RWPE1 (cell line): ENCODE measurements at places on chromosomes 2 and 18.

- DNase-seq, result peak; percentile 25
Measured at GRCh38 chr2:1538663-1539062, 125.4 kb downstream of the TPO start.

DNA sequence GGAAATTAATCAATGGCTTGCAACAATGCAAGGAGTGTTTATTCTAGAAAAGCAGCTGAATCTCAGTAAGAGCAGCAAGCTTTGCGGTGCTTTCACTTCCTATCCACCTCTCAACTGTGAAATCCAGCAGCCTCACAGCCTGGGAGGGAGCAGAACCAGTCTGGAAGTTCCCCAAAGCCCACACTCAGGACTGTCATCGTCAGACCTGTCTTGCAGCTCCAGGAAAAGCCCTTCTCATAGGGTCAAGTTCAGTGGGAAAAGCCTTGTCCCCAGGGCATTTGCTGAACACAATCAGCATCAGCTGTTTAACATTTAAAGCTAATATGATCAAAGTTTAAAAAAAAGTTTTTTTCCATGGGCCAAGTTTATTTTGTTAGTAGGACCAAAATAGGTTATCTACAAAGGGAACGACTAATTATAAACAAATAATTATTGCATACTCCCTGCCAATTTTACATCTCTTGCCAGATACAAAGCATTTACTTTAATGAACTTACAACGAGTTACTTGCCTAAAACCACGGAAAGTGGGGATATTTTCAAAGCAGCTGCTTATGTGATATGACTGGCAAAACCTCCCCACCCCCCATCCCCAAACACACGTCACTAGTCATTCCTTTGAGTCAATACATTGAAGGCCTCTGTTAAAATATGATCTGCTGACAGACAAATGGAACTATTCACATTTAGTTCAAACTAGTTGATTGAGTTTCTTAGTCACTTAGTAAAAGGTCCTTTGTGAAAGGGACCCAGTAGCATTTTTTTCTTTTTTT, 36.8 kb downstream of the PARD6G start:
- DNase-seq, result no peak

- DNase-seq, result no peak
Measured at GRCh38 chr2:160223560-160223959, 23.5 kb upstream of the ITGB6 start.

DNA sequence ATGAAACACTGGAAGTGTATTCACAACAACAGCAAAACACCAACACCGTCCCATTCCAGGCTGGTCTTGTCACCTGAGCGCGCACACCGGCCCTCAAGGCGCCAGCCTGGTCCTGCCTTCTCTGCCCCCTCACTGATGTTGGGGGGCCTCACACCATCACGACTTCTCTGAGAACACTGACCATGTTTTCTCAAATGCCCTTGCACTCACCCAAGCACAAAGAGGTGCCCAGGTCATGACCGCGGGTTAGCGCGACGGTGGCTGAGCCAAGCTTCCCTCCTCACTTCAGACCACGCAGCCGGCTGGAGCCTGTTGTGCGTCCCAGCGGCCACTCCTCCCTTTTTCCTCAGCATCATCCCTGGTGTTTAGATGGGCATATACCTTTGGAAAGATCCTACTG, 101.3 kb upstream of the SALL3 start:
- no peak for DNase-seq

DNA sequence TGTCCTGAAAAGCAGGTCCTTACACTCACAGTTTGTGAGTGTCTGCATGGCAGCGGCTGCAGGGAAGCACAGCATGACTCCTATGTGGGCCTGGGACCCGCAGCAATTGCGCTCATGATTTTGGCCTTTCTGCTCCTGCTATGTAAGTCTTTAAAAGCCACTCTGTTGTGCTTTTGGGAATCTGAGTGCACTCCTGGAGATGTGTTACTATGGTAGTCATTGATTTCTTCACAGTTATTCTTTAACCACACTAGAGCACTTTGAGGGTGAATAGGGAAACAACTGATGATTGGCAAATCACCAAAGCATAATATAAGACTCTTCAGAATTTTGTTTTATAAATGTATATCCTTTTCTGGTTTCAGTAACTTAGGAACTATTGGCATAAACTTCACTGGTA, 40.9 kb downstream of the DSG2 start:
- no peak for DNase-seq

DNA sequence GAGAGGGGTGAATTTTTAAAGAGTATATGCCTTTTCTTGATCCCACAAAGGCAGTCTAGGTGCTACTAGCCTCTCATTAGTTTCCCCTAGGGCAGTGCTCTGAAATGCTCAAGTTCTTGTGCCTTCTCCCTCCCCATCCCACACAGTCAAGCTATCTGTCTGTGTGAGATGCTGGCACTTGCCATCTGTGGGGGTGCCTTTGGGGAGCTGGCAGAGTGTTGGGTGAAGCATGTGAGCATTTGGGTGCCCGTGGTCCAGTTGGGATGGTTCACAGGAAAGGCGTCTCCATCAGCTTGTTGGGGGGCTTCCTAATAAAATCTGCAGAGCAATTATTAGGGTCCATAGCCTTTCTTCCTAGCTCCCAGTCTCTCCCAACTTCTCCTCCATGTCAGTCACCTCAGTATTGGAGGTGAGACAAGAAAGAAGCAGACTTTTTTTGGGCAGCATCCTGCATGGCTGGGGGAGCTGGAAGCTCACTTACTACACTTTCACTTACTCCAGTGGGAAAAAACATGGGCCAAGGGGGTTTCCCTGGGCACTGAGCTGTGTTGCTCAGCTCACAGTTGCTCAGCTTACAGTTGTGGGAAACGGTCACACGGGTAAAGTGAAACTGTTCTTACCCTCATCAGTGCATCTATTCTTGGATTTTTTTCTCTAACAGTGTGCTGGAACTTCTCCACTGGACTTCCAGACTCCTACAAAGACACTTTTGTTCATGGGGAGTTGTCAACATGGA, 29.3 kb downstream of the COLEC11 start:
- DNase-seq, result no peak

DNA sequence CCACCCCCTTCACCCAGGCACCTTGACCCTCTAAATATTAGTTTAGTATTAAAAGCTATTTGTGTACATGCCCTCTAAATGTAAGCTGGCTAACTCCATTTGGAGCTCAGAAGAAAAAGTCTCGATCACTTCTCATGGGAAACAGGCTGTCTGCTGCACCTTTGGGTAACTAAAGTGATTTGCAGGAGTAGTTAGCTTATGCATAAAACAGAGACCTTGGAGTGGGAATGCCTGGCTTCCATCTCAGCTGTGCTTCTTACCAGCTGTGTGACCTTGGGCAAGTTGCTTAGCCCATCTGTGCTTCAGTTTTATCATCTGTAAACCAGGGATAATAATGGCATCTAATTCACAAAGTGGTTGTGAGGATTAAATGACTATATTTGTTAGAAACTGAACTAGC, 29.9 kb downstream of the IGFBP2 start:
- no peak for DNase-seq

GRCh38 chr18:63186520-63187222, 132.9 kb downstream of the BCL2 start:
- no peak for DNase-seq

GRCh38 chr18:42107691-42108450, 152.8 kb downstream of the PIK3C3 start:
- DNase-seq, result no peak

GRCh38 chr18:55280503-55280902, 307.5 kb downstream of the TCF4 start:
- DNase-seq, result no peak

DNA sequence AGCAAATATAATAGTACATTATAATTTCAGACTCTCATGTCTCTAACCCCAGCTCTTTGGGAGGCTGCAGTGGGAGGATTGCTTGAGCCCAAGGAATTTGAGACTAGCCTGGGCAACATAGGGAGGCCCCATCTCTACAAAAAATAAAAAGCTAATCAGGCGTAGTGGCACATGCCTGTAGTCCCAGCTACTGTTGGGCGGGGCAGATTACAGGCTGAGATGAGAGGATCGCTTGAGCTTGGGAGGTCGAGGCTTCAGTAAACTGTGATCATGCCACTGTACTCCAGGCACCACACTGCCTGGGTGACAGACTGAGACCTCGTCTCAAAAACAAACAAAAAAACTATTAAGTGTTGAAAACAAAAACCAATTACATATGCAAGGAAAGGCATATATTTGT, 123.0 kb upstream of the MYO3B start:
- DNase-seq, result no peak

DNA sequence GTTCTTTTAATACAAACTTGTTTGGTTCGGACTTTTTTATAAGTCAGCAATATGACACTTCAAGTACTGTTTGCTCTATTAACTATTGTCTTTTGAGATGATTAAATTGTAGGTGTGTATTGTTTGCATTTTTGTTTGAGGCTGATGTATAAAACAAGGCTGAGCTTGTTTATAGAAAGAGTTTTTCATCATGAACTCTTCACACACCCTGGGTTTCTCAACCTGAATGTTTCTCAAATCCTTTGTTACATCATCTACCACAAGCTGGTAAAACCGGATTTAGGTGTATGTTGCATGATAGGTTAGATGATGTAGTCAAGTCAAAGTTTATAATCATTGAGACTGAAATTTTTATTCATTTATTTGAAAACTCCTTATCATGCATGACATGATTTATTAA, 335.2 kb upstream of the LRATD1 start:
- DNase-seq, result peak; percentile 81

DNA sequence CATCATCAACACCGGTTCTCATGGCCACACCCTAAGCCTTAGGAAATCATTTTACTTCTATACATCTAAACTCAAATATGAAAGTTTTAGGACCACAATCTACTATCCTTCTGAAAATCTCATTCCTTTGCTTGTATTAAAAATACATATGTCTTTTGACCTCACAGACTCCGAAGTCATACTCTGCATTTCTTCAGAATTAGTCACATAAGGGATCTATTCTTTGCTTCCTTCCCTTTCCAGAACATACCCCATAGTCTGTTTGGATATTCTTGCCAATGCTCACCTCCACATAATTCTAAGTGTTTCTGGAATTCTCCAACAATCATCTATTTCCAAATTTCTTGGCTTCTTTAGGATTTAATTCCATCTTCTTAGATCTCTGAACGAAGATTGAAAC, 14.2 kb upstream of the DSG1 start:
- no peak for DNase-seq

- no peak for DNase-seq
Measured at GRCh38 chr2:15058015-15058720, 425.7 kb downstream of the LRATD1 start.

- no peak for DNase-seq
Measured at GRCh38 chr2:102518170-102518569, 45.1 kb downstream of the SLC9A4 start.
